ENCODE measurements at places on chromosomes 7 and 10.

GRCh38 chr10:17240096-17240495, 12.1 kb downstream of the VIM start:
- DNase-seq: no peak

GRCh38 chr10:11275651-11276050, 258.0 kb downstream of the CELF2 start:
- DNase-seq: no peak

GRCh38 chr7:1386623-1387220, 72.5 kb downstream of the MICALL2 start:
- DNase-seq: no peak

DNA sequence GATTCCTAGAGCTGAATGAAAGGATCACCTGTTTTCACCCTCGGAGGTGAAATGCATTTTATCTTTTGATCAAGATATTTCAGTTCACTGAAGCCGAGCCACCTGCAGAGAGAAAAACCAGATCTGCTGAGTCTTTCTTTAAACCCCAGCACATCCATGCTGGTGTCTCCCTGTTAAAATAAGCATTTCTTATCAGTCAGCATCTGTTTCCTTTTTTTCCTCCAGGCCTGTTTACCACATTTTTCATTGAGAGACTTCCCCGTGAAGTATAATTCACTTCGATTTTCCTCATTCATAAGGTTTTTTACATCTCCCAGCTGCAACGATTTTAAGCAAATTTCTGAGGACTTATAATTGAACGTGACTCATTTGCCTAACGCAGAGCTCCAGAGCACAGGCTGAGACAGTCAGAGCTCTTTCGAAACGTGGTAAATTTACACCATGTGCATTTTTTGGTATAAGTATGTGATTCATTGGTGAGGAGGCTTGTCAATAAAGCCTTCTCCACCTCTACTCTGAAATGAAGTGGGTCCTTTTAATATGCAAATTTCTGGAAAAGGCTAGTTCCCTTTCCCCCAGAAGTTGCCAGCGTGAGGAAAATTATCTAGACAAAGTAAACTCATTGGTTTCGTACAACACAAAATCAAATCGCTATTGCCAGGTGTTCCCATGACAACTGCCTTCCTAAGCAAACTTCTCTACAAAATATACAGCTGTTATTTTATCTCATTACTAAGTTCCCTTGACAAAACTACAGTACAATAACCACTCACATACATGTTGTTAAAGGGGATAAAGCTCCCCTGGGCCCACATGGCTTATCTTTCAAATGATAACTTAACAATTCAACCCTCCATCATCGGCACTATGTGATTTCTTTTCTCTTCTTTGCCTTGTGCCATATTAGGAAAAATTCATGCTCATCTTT, 374.8 kb upstream of the AKR1E2 start:
- no peak for DNase-seq

- DNase-seq: no peak
Observed at GRCh38 chr7:75638594-75639070, 100.1 kb downstream of the HIP1 start.

- no peak for DNase-seq
Observed at GRCh38 chr7:106644999-106645398, 16.0 kb downstream of the CCDC71L start.

DNA sequence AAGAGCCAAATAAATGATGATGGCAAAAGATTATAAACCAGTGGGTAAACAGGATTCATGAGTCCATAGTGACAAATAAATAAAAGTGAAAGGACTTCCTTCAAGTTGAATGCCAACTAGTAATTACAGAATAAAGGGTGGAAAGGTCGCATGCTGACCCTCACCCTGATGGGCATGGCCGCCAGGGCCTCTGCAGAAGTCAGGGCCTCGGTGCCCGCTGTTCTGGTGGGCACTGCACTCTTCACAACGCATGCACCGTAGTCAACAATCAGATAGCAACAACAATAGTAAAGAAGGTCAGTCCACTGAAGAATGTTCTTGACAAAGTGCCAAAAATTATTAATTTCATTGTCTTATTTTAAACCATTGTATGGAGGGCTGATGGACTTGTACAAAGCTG, 123.2 kb upstream of the LANCL2 start:
- DNase-seq: no peak

- DNase-seq: no peak
Observed at GRCh38 chr10:58082248-58082647, 185.4 kb downstream of the IPMK start.

- no peak for DNase-seq
Observed at GRCh38 chr7:27782849-27783248, 42.9 kb downstream of the TAX1BP1 start.

- DNase-seq: peak; percentile 22
Observed at GRCh38 chr10:119268871-119269506, 61.6 kb downstream of the GRK5 start.

- no peak for DNase-seq
Observed at GRCh38 chr10:64648915-64649314, 1127.7 kb downstream of the REEP3 start.

- DNase-seq: no peak
Observed at GRCh38 chr10:7243873-7244272, 167.0 kb downstream of the SFMBT2 start.

DNA sequence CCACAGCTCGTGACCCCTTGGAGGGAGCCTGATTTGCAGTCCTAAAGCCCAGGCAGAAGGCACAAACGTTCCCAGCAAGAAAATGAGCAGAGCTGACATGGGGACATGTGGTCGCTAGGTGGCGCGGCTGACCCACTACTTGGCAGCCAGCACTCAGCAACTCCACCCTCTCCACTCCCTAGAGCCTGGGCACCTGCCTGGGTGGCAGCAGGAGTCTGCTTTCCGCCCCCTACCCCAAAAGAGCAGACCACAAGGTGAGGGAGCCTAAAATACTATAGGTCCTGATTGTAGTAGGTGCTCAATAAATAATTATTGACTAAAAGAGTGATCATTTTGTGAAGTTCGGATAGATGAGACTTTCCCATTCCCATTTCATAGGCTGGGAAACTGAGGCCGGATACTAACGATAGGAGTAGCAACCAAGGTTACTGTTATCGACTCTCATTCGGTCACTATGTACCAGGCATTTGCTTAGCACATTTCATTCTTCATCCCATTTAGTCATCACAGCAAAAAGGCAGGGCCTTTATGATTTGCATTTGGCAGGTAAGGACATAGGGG, 57.4 kb downstream of the NEUROG3 start:
- DNase-seq: peak; percentile 68

- DNase-seq: no peak
Observed at GRCh38 chr10:57664815-57665214, 602.9 kb downstream of the IPMK start.

GRCh38 chr7:151896086-151896485, 19.2 kb upstream of the PRKAG2 start:
- no peak for DNase-seq

All from stimulated activated CD4-positive, alpha-beta T cell treated with anti-CD3 and anti-CD28 coated beads, Interleukin-1b, Interleukin-23, amount 100 ng/mL, for 24 hours (primary cell).